ENCODE measurements at places on chromosomes 16 and 17.

DNA sequence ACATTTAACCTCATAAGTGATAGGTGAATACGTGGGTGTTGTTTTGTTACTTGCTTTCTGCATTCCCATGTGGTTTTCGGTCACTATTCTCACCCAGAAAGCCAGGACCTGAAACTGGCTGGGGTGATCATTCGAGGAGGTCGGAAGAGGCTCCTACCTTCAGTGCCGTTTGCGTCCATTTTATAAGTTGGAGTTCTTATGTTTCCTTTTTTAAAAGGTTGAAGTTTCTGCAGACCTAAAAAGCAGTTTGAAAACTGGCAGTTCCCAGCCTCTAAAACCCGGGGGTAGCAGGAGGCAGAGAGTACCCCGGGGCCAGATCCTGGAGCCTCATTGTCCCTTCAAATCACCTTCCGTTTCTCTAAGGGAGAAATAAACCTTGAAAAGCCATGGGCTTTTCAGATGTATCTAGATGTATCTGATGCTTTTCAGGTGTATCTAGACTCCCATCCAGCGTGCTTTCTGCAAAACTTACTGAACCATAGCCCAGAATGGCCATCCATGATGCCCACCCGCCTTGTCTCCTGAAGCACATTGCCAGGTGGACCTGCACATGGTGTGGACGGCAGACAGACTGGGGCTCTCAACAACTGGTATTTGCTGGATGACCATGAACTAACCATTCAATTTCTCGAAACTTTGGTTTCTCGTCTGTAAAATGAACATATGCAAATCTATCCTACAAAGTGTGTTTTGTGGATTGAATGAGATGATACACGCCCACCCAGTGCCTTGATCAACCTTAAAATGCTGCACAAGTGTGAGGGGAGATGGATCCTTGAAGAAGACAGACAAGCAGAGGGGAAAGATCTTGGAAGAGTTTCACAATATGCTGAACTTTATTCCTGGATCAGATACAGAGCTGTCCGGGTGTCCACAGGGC is 1.3 kb downstream of the NLRC5 start:
- H3K4me1 ChIP-seq = peaks cover 25% of the 10 kb centered on the region
- no peak for DNase-seq
- H3K27ac ChIP-seq = no peak overlapping the region
- no peaks in the 10 kb centered on the region for H3K27me3 ChIP-seq
- no peaks in the 10 kb centered on the region for H3K36me3 ChIP-seq

GRCh38 chr17:44205962-44206824 is 6.5 kb upstream of the ATXN7L3 start:
- H3K36me3 ChIP-seq = peaks cover 33% of the 10 kb centered on the region
- no peak overlapping the region for H3K27ac ChIP-seq
- no peaks in the 10 kb centered on the region for H3K27me3 ChIP-seq

GRCh38 chr17:79951361-79952264 is 84.1 kb downstream of the TBC1D16 start:
- DNase-seq = no peak
- H3K36me3 ChIP-seq = peaks cover 5% of the 10 kb centered on the region
- peaks cover 10% of the 10 kb centered on the region for H3K4me1 ChIP-seq
- peak overlapping the region; percentile 50 for H3K4me3 ChIP-seq
- H3K27me3 ChIP-seq = no peaks in the 10 kb centered on the region
- H3K27ac ChIP-seq = no peak overlapping the region

GRCh38 chr16:76376988-76377387 is 99.8 kb downstream of the CNTNAP4 start:
- H3K4me3 ChIP-seq = no peak overlapping the region
- H3K36me3 ChIP-seq = no peaks in the 10 kb centered on the region
- H3K4me1 ChIP-seq = no peaks in the 10 kb centered on the region
- DNase-seq = no peak
- no peaks in the 10 kb centered on the region for H3K27me3 ChIP-seq

- H3K27me3 ChIP-seq = no peaks in the 10 kb centered on the region
- no peak for DNase-seq
- H3K4me3 ChIP-seq = peak within 1 kb of the TSS; percentile 60
Observed at GRCh38 chr16:50681021-50681885, at the start of gene SNX20. Gene SNX20 (minus strand): TSS chr16:50681312. CDS start chr16:50677526, 3,786 bp downstream.

- H3K4me1 ChIP-seq = no peaks in the 10 kb centered on the region
- H3K27me3 ChIP-seq = peaks cover 4% of the 10 kb centered on the region
- no peak overlapping the region for H3K4me3 ChIP-seq
- H3K27ac ChIP-seq = no peak overlapping the region
Observed at GRCh38 chr17:80527016-80527645, 17.5 kb upstream of the RPTOR start.

DNA sequence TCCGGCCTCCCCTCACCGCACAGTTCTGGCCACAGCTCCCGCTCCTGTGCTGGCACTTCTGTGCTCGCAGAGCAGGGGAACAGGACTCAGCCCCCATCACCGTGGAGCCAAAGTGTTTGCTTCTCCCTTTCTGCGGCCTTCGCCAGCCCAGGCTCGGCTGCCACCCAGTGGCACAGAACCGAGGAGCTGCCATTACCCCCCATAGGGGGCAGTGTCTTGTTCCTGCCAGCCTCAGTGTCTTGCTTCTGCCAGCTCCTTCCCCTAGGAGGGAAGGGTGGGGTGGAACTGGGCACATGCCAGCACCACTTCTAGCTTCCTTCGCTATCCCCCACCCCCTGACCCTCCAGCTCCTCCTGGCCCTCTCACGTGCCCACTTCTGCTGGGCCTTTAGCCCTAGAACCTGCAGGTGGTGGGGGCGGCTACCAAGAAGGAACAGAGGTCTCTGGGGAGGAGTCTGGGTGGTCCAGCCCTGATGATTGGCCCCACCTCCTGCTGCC is 645 bp upstream of the ELMO3 start:
- DNase-seq = no peak
- H3K4me3 ChIP-seq = no peak overlapping the region
- H3K27me3 ChIP-seq = no peaks in the 10 kb centered on the region
- no peak overlapping the region for H3K27ac ChIP-seq
- peaks cover 47% of the 10 kb centered on the region for H3K36me3 ChIP-seq

DNA sequence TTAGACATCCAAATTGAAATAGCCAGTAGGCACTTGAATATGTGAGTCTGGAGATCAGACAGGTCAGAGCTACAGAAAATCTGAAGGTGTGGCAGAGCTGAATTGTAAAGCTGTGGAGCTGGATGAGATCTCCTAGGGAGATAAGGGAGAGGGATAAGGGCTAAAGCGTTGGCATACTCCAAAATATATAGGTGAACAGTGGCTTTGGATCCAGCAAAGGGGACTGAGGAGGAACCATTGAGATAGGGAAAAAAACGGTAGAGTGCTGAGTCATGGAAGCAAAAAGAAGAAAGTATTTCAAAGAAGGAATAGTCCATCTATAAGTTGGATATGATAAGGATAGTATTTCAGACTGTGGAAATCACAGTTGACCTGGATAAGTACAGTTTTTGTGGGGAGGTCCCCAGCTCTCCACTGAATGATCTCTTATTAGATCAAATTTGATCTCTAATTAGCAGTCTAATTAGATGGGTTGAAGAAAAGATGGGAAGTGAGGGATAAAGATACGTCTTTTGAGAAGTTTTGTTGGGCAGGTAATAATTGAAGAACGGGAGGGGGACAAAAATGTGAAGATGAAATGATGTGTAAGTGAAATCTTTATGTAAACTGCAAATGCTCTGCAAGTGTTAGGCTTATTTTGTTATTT is 587 bp upstream of the DBF4B start:
- H3K4me3 ChIP-seq = peak overlapping the region; percentile 88
- H3K4me1 ChIP-seq = peaks cover 4% of the 10 kb centered on the region
- H3K27me3 ChIP-seq = no peaks in the 10 kb centered on the region
- H3K27ac ChIP-seq = peak overlapping the region; percentile 48
- no peaks in the 10 kb centered on the region for H3K36me3 ChIP-seq
